Substantia nigra (tissue), 51 donors: ENCODE measurements at places on chromosomes 1 and 21.
A peak's percentile ranks its signal among the peaks of the same experiment; 100 is the strongest.

- DNase-seq, result no peak
Measured at GRCh38 chr21:24395320-24395923, 1211.9 kb downstream of the MRPL39 start.

- no peak for DNase-seq
Measured at GRCh38 chr1:203475012-203475981, at the start of gene PRELP. Gene PRELP, plus strand, starts transcription at chr1:203475806. Its CDS starts 7,379 bp downstream, at chr1:203483185.

GRCh38 chr1:111127923-111128643 lies 11.8 kb downstream of the DRAM2 start:
- no peak for DNase-seq

DNA sequence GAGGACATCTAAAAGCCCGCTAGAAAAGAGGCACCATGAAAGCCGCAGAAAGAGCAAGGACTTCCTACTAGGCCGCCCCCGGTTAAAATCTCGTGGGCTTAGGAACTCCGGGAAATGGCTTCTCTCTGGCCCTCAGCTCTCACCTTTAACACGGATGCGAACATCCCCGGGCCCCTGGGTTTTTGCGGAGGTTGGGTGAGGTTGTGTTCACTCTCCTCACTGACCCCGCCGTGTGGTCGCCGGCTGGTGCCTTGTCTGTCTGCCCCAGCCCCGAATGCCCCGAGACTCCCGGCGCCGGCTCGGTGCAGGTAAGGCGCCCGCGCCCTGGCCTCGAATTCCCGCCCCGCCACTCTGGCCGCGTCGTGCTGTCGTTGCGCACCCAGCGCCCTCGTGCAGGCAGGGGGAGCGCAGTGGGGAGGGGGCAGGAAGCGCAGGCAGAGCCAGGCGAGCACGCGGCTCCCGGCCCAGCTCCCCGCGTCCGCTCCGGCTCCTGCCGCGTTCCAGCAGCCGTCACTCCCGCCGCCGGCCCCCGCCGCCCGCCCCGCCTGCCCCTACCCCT lies at the start of gene SHISAL2A:
Gene SHISAL2A, plus strand, starts transcription at position 437 of the 559 bp plus-strand sequence. CDS start 326 bp downstream, outside the sequence.
- DNase-seq, result peak; percentile 16

DNA sequence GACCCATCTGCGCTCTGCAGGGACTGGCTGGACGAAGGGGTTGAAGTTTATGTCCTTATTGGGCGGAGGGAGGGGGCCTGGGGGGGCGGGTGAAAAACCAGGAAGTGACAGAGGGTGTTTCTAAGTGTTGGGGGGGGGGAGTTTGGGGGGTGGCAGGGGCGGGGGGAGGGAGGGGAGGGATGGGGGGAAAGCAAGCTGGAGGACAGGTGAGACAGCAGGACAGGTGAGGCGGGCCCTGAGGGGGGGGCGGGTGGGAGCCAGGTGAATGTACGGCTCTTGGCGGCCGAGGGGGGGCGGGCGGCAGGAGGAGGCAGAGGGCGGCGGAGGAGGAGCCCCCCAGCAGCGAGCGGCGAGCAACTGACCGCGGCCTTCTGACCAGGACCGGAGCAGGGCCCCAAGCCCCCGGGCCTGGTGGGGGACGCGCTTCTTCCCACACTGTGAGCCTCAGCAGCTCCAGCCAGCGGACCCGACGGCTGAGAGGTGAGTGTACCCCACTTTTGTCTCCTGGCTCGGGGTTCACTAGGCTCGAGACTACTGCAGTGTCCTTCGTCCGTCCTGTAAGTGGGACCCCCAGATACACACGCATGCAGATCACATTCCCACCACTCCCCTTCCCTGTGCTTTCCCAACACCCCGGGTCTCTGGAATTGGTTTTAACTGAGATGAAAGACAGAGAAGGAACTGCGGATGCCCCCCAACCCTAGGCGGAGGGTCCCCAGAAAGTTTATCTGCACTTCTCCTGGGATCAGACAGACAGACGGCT lies at the start of gene ZBTB7B:
Gene ZBTB7B, plus strand, starts transcription at position 339 of the 763 bp plus-strand sequence. CDS start 11,859 bp downstream, outside the sequence.
- peak; percentile 79 for DNase-seq
